Smooth muscle cell of the umbilical artery (primary cell): ENCODE measurements at places on chromosomes 3 and 15. TPM values are rescaled to one million over a fixed set of nuclear protein-coding genes. Genes with fewer than 3 reads are reported as not detected.

The MRAS gene
- 48.9 and 76.3 TPM in 2 replicates for total RNA-seq

The SLC22A14 gene
- 0.59 and 1.2 TPM in 2 replicates for total RNA-seq

The C3orf52 gene
- total RNA-seq: 10.7 and 19.1 TPM in 2 replicates

The MYL3 gene
- total RNA-seq: not detected in 2 replicates

The FANCI gene
- 5.3 and 25.3 TPM in 2 replicates for total RNA-seq

The EIF2B5 gene
- total RNA-seq: 25.2 and 29.4 TPM in 2 replicates
